ENCODE measurements at places on chromosomes 6 and 20.

DNA sequence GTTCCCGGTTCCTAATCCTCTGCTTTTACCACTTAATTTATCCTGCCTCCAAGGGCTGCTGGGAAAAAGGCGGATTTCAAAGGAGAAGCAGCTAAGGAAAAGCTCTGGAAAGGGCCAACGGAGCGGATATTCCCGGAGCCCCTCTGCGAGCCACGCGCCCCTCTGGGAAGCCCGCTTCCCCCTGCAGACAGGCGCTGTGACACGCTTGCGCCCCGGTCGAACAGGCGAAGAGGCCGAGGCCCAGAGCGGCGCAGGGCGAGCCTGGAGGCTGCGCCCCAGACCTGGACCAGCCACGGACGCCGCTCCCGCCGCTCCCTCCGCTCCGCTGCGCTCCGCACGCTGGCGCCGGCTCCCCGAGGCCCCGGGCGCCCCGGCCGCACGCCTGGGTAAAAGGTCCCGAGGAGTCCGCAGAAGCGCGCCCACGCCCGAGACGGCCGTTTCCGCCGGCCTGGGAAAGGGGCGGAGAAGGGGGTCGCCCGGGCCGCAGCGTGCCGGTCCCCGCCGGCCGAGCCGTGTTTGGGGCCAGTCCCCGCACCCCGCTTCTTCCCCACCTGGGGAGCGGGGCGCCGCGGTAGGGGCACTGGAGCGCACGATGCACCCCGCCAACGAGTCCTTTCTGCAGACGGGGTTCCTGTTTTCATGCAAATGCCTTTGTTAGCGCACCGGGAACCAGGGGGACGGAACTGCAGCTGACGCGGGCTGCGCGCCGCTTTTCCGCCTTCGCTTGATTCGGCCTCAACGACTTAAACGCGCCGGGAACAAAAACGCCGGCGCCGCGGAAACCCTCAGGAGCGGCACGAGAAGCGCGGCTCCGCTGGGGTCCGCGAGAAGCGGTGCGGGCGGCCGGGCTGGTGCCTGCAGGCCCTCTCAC is 91.9 kb upstream of the SIRPA start:
- peak; percentile 69 for DNase-seq

DNA sequence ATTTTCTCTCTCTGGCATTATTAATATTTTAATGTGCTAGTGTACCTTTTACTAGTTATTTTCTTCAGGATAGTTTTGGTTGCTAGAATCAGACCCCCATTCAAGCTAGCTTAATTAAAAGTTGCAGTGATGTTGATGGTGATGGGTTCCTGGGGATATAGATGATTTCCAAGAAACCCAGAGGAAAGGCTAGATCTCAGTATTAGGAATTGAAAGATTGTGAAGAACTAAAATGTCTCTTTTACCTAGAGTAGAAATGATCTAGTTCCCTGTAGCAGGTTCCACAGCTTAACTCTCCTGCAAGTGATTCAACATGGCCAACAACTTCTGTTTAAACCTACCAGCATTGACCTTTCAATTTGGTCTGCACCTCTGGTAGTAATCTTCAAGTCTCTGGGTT is 78.6 kb downstream of the DOK5 start:
- DNase-seq: no peak

DNA sequence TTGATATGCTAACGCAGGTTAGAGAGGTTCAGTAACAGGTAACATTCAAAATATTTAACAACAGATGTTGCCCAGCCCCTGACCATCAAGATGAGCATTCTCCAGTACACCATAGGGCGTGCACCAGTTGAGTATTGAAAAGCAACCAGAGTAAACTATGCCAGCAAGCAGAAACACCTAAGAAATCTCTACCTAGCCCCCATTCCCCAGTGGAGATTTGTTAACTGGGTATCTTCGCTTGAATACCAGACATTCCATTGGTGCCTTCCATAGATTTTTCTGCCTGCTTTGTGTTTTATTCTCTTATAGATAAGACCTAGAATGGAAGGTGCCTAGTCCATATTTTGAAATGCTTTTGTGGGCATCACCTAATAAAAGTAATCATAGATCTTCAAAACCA is 623.9 kb downstream of the KIF16B start:
- no peak for DNase-seq

- DNase-seq: no peak
These were observed 1.7 kb upstream of the ADGRF5 start for GRCh38 chr6:46923476-46923875.

DNA sequence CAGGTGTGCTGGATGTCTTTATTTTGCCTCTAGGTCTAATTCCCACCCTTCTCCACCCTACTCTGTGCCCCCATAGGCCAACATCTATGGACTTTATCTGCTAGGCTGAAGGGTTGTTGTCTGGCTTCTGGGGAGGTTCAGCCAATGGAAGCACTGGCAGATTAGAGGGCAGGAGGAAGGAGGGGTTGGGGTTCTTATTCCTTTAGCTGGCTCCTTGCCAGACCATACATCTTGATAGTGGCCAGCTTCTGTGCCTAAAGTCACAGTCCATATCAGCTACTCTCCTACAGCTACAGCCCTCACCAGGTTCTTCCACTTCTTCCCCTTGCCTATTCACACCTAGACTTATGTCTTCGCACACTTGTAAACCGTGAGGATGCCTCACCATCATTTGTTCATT is 41.1 kb downstream of the ROS1 start:
- DNase-seq: peak; percentile 30

GRCh38 chr6:97030431-97030830 is 105.9 kb downstream of the KLHL32 start:
- no peak for DNase-seq
